ENCODE measurements at places on chromosomes 16 and 17.

DNA sequence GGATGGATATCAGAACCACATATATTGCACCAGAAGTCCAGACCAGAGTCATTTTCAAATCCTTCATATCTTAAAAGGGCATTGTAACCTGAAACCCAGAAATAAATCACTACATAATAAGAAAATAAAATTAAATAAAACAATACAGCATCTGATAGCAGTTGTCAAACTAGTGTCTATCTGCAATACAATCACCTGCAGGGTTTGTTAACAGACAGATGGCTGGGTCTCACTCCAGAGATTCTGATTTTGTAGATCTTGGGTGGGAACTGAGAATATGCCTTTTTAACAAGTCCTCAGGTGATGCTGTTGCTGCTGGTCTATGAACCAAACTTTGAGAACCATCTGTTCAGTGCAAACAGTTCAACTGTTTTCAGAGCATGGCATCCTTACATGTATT, 37.6 kb downstream of the NME2 start:
- no peak for DNase-seq

DNA sequence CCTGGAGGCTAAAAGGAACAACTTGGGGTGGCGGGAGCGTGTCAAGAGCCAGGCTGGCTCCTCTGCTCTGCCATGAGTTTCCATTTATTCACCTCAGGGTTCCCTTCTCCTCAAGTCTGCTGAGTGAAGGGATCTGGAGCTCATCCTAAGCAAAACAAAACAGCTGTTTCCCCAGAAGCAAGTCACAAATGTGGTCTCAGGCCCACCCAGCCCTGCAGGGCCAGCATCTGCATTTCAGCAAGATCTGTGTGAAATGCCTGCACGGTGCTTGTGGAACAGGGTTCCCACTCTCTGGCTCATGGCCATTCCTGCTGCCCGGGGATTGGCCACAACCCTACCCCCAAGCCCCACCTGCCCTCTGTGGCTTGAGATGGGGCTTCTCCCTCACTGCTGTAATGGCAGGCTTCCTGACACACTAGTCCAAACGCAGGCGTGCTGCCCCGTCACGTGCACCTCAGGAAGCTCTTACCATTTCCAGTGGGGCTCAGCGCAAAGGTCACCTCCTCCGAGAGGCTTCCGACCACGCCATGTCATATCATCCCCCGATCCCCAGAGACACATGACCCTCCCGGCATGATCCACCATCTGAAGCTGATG, 2.3 kb downstream of the SLC38A8 start:
- DNase-seq = no peak

DNA sequence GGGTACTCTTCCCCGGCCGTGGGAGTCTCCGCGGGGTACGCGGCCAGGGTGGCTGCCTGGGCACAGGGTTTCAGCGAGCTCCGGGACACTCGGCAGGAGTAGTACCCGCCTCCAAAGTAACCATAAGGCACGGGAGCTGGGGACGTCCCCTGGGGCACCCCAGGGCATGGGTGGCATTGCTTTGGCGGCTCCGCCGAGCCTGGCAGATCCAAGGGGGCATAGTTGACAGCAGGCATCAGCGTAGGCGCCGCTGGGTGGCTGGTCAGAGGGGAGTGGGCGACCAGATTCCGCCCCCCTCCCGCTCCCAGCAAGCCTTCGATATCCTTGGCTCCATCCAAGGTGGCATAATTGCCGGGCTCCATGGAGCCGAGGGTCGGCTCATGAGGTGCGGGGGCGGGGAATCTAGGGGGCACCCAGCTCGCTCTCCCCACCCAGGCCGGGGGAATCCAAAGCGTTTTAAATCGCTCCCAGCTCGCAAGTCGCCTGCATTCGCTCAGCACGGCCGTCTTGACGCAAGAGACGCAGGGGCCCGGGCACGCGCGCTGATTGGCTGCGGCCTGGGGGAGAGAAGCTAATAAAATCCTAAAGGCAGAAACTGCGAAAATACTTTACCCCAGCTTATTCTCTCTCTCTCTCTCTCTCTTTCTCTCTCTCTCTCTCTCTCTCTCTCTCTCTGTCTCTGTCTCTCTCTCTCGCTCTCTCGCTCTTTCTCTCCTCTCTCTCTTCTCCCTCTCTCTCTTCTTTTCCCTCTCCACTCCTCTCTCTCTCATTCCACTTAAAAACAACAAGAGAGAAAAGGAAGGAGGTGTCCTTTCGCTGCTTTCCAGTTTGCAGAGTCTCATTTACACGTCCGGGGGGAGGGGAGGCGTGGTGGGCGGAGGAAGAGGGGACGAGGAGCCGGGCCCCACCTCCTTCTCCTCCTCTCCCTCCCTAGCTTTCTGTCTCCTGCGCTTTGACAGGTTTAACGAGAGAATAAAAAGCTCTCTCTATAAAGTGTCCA, at the start of gene HOXB13:
TSS of gene HOXB13 (minus strand) at position 519 of the 1,000 bp plus-strand sequence. CDS start at position 362, 157 bp downstream.
- peak; percentile 55 for DNase-seq

- peak; percentile 60 for DNase-seq
These were observed 18.2 kb upstream of the ABR start for GRCh38 chr17:1197781-1198490.

DNA sequence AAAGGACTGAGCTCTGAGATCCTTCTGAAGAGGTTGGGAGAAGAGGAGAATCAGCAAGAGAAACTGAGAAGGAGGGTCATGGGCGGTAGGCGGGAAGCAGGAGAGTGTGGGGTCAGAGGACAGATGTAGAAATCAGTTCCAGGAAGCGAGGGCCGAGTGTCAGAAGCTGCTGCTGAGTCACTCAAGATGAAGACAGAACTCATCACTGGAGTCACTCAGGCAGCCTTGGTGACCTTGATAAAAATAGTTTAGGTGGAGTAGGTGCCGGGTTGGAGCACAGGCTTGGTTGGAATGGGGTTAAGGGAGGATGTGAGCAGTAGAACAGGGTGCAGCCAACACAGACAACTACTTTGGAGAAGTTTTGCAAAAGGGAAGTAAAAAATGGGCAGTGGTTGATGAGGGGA, 6.1 kb upstream of the ITGAM start:
- no peak for DNase-seq

DNA sequence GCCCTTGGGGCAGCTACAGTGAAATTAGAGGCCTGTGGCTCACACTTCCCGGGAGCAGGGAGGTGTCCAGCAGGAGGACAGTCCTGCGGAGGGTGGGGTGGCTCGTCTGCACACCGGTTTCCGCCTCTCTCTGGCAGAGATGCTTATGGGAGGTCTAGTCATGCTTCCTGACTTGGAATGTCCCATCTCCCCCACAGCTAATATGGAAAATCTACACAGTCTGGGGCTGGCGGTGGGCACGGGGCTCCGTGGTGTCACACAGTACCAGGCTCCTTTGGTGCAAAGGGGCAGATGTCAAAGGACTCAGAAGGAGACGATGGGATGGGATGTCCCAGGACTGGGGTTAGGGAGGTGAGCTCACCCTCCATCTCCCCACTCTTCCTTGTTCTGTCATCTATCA, 44.1 kb upstream of the DOC2B start:
- no peak for DNase-seq

DNA sequence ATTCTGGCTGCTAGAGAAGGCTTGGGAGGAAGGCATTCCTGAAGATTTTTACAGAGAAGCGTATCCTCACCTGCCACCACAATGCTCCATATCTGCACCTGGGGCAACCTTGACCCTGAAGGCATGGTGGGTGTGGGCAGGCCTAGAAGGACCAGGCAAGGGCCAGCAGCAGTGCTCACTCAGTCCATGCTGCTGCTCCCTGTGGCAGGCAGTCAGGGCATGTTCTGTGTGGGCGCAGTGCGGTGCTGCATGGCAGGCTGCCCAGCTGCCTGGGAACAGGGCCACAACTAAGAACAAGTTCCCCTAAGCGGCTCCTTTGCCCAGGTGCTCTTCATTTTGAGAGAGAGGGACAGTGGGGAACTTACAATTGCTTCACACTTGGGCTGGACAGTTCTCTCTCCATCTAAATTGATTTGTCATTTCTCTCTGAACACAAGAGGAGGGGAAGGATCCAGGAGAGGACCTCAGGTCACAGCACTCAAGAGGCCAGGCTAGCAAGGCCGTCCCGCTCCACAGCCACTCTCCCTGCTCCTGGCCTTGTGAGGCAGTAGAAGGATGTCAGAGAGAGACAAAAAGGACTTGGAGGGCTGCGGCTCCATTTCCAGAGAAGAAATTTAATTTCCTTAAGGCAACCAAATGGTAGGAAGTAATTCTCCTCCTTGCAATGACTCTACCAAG, 158.8 kb downstream of the AATF start:
- no peak for DNase-seq
